ENCODE measurements at places on chromosomes 13 and 19.
A peak's percentile ranks its signal among the peaks of the same experiment; 100 is the strongest.

DNA sequence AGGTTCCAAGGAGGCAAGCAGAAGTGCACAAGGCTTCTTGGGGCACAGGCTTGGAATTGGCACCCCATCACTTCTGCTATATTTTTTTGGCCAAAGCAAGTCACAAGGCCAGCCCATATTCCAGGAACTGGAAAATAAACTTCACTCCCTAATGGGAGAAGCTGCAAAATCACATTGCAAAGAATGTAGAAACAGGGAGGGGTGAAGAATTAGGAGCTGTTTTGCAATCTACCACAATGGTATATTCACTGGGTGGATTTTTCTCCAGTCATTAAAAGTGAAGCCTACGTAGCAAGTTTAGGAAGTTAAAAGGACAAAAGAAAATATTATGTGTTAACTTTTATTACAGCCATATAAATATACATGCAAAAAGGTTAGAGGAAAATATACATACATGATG lies 464.8 kb downstream of the COG6 start:
- DNase-seq: peak; percentile 60

- DNase-seq: peak; percentile 42
Measured at GRCh38 chr13:43528992-43529391, 257.8 kb downstream of the ENOX1 start.

DNA sequence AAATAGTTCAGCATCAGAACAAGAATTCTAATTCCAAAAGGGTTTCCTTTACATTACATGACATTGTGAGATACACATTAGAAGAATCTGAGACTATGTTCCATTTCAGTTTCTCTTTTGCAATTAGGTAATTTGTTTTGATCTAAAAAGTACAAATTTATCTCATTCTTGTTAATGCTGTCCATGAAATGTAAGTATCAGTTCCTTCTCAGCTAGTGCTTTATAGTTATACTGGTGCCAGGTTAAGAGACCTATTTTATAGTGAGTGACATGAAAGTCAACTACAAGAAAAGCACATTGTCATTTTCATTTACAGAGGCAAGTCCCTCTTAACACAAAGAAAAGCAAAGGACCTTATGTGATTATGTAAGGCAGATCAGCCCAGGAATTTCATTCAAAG lies 43.9 kb downstream of the RCBTB2 start:
- no peak for DNase-seq

DNA sequence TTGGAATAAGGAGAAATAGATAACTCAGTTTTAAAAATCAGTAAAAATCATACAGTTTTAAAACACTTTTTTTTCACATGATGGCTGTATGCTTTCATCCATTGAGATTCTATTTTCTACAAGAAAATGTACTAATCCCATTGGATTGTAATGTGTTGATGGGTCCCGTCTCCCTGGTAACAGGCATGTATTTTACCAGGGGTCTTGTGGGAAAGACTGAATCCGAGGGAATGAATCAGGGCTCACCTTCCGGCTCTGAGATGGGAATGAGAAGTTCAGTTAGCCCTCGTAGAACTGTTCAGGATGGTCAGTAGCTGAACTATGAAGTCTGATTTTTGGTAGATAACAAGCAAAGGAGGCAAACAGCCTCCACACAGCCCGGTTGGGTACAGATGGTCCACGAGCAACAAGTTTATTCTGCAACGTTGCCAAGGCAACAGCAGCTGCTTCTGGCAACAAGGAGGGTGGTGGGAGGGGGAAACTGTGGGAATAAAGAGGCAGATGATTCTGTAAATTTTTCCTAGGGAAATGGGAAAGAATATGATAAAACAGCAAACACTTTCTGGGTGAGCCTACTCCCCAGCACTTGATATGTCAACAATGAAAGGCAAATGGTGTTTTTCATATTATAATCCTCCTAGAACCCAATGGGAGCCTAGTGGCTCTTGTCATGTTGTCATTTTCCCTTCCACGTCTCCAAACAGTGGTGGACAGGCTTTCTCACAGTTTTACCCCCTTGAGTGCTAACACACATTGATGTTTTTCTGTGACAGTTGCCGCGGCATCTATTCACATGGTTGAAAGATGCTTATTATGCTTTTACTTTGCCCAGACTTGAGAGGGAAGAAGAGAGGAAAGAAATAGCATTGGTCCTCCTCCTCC lies 12.4 kb upstream of the SIAH3 start:
- no peak for DNase-seq

DNA sequence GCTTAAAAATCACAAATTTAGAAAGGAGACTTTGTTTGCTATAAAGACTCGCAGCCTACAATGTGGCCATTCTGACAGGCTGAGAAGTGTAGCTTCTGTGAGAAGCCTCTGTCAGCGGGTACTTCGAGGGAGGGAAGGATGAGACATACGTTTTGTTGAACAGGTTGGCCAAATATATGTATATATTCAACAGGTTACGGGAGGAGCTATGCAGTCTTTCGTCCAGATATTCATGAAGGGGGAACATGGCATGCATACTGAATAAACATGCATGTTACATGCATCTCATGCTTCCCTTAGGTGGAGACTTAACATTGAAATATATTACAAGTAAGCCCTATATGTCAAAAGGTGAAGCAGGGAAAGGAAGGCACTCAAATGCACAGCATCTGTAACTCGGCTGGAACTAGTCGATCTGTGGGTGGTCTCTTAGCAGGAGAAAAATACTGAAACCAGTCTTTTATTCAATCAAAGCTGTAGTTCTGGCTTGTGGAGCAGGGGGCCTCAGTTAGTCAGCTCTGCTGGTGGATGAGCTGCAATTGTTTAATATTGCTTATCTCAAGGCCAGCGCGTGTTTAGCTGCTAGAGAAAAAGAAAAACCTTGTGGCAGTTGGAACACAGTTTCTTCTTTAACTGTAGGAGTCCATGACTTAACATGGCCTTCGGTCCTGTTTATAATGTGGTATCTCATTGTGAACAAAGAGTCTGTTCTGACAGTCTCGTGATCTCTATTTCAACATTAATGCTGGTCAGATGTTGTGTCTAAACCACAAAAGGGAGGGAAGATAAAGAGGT lies 94.3 kb downstream of the FAM216B start:
- DNase-seq: peak; percentile 69

GRCh38 chr19:6828306-6828697 lies 55.8 kb downstream of the VAV1 start:
- DNase-seq: no peak

- peak; percentile 18 for DNase-seq
Measured at GRCh38 chr13:42384265-42384664, 112.3 kb downstream of the AKAP11 start.

GRCh38 chr19:48368936-48369335 lies 4.8 kb downstream of the SYNGR4 start:
- no peak for DNase-seq

DNA sequence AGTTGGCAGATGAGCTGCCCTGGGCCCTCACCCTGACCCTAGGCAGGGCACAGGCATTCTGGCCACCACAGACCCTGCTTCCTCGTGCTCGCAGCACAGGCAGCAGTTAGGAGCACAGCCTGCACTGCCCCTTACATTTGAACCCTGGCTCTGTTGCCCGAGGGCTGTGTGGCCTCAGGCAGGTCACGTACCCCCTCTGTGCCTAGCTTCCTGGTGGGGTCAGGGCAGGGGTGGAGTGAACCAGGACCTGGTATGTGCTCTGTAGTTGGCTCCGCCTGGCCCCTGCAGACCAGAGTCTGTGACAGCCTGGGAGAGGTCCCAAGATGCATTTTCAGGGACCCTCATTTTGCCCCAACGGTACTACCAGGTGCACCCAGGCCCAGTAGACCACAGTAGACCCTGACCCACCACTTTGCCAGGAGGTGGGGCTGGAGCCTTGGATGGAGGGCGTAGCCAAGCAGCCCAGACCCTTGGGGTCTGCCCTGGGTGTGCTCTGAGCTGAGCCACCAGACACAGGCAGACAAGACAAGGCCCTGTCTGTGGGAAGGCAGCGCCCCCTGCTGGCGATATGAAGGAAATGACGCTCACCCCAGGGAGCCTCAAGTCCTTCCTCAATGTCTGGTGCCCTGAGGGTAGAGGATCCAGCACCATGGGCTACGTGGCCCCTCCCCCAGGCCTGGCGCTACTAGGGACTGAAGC lies 9.1 kb downstream of the LYL1 start:
- DNase-seq: peak; percentile 80

- no peak for DNase-seq
Measured at GRCh38 chr19:11384778-11385129, 640 bp upstream of the EPOR start.

GRCh38 chr13:114204894-114205293 lies 25.8 kb downstream of the CFAP97D2 start:
- DNase-seq: no peak

Data from fibroblast of lung (primary cell).